Gastroesophageal sphincter (tissue), 4 donors: ENCODE measurements at places on chromosomes 7 and 10.

- no peak for ATAC-seq
Measured at GRCh38 chr10:17375936-17376584, 78.3 kb downstream of the ST8SIA6 start.

DNA sequence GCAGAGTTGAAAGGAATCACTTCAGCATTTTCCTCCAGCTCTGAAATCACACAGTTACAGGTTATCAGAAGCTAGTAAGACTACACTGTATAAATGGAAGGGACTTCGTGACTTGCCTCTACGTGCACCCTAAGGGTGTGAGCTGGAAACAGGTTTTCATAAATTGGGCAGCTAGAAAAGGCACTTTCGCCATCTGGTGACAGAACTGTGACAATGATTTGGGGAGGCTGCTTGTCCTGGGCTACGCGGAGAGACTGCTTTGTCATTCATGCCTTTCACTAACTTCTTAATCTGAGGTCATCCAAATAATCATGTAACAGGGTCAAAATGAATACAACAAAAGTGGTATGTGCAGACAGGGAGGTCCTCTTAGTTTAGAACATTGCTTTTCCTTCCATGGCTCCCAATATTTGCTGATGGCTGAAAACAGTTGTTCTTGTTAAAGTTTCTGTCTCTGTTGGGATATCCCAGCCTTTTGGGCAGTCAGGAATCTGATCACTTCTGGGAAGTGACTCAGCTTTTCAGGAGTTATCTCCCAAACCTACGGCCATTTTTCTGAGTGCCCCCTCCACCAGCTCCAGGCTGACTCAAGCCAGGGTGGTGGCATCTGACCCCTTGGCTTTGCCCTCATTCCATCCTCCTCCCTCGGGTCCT is 17.8 kb downstream of the VWC2 start:
- ATAC-seq: no peak

DNA sequence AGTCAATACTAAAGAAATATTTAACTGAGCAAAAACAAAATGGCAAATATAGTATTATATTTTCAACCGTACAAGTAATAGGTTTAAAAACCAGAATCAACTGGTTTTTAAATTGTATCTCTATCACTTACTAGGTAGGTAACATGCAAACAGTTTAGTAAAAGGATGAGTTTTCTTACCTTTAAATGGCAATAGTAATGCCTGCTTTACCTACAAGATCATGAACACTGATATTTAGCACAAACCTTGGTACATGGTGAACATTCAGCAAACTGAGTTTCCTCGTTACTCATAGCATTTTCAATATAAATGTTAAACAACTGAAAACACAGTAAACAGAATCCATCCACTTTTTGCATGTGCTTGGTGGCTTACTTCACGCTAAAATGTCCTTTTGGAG is 389.1 kb downstream of the PARD3 start:
- no peak for ATAC-seq

DNA sequence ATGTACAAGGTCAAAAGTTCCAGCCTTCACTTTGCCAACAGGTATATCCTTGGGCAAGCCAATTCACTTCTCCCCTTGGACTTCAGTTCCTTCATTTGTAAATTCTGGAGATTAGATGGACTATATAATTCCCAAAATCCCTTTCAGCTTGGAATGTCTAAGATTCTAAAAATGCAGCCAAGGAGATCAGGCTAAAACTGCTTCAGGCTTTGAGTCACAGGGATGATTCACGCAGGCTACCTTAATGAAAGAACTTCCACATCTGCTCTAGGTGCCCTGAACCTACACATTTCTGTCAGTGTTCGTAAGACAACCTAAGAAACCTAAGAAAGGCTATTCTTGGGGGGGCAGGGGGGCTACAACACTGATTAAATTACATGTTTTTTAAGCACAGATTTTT is 7.1 kb downstream of the CPVL start:
- no peak for ATAC-seq

- no peak for ATAC-seq
Measured at GRCh38 chr10:119602241-119603095, 5.7 kb upstream of the TIAL1 start.

GRCh38 chr10:7955446-7955845 is 99.0 kb upstream of the GATA3 start:
- no peak for ATAC-seq

GRCh38 chr10:34808336-34808735 is 6.8 kb downstream of the PARD3 start:
- ATAC-seq: no peak

DNA sequence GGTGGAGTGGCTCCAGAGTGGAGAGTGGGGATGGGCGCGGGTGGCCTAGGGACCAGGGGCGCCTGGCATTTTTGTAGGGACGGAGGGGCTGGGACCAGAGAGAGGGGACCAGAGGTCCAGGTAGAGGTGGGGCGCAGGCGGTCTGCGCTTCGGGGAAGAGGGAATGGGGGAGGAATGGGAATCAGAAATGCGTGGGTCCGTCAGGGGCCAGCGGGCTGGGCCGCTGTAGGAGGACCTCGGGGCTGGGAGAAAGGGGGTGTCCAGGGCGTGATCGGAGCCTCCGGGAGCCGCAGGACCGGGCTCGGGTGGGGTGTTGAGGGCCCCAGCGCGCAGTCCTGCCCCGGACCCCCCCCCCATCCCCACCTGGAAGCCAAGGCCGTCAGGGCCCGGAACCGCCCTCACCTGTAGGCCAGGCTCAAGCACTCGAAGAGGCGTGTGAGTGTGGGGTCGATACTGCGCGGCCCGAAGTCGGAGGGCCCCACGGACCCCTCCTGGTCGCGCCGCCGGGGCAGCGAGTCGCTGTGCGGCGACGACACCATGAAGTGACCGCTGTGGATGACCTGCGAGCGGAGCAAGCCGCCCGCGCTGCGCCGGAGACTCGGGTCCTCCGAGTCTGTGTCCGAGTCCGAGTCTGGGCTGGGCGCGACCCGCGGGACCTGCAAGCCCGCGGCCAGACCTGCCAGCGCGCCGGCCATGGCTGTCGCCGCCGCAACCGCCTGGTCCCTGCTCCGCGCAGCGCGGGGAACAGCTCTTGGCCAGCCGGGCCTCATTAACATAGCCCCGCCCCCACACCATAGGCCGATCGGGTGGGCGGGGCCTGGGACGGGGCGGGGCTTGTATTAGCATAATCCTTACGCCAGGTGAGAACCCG is at the start of gene MLXIPL:
MLXIPL (minus strand) TSS at position 725 of the 871 bp plus-strand sequence; CDS start at position 695, 30 bp downstream.
- peak; percentile 75 for ATAC-seq

DNA sequence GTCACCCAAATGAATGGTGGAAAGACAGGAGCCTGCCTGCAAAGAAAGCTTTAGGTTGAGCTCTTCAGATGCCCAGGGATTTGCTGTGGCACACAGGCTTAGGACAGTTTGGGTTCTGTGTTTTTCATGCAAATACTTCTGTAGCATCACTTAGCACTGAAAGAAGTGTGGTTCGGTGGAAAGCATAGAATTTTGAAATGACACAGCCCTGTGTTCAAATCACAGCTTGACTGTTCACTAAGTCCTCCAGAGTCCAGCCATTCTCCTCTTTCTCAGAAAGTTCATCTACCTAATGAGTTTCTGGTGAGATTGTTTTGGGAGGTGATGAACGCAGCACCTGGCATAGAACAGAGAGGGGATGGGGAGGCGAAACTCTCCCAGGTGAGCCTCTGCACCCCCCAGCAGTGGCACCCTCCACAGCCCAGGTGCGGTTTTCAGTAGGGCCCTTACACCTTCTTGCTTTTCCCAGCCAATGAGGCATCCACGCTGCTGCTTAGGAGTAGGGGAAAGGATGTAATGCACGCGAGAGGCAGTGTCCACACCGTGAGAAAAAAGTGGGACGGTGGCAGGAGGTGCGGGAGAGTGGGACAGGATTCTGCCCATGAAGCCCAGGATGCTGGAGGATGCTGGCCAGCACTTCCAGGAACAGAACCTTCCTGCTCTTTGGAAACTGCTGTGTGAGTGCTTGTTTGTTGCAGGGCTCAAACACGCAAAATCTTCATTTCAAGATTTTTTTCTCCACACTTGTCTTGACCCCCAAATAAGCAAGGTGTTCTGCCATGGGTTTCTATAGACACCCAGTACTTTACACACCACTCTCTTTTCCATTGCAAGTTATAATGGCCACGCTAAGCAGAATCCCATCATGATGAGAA is 11.6 kb downstream of the EN2 start:
- ATAC-seq: no peak
